ENCODE measurements at places on chromosomes 4 and X.

DNA sequence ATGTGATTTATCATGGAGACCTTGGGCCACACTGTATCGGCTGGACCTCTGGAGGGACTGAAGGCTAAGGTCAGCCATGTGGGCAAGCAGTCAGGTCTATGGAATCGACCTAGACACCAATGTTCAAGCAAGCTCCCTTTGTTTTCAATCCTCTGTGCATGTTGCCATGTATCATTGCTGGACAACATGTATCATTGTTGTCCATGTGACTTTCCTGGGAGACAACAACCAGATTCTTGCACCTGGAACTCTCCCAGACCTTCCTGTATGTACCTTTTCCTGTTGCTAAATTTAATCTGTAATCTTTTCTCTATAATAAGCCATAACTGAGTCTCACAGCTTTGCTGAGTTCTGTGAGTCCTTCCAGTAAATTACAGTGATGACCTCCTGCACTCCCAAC lies 329.4 kb upstream of the BOD1L1 start:
- no peak for DNase-seq

DNA sequence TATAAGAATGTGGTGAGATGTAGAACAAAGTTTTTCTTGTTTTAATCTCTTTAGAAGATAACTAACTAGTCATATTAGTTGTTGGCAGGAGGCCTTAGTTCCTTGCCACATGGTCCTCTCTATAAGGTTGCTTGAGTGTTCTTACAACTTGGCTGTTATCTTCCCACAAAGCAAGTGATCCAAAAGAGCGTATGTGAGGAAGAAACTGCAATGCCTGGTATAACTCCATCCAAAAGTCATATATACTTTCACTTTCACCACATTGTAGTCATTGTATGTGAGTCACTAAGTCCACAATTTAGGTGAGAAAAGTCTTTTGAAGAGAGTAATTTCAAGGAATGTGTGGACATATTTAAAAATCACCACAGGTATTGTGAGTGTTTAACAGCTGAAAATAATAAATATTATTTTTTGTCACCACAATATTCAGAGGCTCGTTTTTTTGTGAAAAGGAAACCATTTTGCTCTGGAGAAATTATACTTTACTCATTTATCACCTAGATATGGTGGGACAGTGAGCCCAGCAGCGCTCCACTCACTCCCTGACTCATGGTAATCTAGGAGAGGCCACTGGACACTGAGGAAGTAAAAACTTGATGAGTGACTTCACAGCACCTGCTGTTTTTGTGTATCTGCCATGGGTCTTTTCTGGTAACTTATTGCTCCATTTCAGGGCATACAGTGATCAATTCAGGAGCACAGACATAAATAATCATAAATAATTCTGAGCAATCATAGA lies 369.4 kb upstream of the NDST3 start:
- no peak for DNase-seq

GRCh38 chrX:75228854-75229253 lies 45.0 kb upstream of the UPRT start:
- no peak for DNase-seq

DNA sequence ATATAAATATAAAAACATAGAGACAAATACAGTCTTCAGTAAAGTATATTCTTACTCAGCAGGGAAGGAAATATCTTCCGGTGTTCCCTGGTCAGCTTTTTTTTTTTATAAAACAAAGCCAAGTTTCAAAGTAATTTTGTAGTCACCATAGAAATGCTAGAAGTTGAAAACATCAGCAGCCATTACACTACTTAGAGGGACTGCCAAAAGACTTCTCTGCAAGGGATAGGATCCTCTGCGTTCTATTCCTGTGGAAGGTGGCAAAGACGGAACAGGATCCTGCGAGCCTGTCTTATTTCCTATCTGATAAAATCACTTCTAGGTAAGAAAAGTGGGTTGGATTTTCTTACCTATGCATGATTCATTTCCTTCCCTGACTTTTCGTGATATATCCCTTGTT lies 19.4 kb downstream of the CLDN22 start:
- DNase-seq, result no peak

DNA sequence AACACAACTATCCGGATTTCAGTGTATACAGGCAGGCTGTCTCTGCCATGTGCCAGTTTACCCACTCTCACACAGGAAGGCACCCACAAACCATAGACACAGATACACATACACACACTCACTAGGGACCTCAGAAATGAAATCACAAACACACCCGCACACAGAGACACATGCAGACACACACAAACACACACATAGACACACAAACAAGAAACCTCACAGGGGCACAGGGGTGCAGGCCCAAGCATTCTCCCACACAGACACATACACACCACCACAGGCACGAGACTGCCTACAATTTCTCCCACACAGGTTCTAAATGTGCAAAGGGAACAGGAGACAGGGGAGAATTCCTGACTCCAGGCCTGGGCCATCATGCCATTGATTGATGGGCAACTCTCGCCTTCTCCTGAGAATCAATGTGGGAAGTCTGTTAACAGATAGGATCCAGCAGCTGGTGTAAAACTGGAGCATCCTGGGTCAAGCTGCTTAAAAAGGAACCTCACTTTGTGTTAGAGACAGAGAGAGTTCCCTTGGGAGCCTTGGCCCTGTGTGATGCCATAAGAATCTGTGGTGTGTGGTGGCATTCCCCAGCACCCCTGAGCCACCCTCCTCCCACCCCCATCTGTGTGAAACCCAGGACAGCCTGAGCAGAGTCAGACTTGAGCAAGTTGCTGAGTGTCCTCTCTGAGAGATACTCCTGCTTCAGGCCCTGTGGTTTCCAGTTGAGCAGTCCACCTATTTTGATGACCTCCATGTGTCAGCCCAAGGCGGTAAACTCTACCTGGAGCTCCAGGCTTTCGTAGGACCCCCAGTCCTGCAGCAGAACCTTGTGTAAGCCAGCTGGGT lies 33.9 kb downstream of the NBDY start:
- no peak for DNase-seq

DNA sequence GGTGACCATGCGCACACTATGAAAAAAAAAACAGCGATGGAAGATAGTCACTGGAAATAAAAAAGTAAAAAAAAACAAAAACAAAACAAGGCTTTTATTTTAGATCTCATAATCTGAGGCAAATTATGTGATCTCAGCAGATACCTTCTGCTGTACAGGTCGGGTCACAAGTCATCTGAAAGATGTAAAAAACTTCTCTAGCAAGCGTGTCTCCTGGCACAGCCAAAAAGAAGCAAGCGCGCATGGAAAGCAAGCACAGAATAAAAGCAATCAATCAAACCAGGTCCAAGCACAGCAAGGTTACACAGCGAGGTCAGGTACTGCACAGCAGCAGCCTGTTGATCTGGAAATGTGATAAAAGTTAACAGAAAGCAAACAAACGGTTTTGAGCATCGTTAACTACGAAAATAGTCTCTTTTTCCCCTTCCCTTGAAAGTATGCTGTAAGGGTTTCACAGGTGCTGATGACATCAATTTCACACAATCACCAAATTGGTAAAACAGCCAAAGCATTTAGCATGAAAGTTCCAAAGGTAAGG lies 79.3 kb upstream of the MTNR1A start:
- no peak for DNase-seq

GRCh38 chr4:109294468-109295020 lies 7.9 kb downstream of the COL25A1 start:
- DNase-seq, result no peak

DNA sequence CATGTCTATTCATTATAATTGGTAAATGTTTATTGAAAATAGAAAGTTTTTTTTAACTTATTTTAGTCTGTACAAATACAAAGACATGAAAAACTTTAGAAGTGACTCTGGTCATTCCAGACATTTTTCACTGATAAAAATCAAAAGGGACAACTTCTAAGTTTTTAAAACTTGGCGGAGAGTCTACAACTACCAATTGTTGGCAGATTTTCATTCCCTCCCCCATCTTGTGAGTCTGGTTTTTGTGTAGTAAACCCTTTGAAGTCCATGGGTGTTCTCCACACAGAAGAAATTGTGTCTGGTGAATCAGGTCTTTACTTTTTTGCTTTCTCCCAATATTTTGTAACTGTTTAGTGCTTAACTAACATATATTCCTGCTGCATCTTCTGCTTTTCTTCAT lies 336.5 kb downstream of the PDGFC start:
- DNase-seq, result no peak

GRCh38 chr4:69743476-69744156 lies 16.8 kb downstream of the SULT1B1 start:
- no peak for DNase-seq

- DNase-seq, result no peak
Measured at GRCh38 chr4:102736636-102737549, 23.9 kb downstream of the MANBA start.

GRCh38 chrX:32987142-32987541 lies 224.2 kb downstream of the DMD start:
- no peak for DNase-seq

DNA sequence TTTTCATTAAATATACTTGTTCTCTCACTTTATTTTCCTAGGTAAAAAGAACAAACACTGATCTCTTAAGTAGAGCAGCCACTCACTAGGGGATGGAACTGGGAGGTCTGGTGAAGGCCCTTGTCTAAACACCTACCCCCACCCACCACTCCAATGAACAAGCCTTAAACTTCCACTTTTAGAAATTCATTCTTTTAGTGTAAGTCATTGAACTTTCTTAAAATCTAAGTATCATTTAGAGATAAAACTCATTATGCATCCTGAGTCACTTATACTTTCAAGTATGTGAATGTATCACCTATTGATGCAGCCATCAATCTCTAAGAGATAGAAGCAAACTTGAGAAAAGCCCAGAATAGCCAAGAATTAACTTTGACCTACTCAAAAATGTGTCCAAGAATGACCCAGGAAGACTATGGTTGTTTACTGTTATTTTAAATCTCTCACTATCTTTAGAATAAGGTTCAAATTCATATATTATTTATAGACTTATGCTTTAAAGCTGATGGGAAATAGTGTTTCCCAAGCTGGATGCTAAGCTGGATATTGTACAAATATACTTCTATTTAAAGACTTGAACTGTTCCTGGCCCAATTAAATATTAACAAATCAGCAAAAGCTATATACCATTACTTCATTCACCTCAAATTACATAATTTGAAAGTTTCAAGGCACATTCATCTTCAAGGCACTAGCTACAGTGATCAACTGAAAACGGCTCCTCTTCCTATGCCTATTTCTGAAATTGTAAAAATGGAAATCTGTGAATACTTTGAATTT lies 49.5 kb downstream of the CAMK2D start:
- no peak for DNase-seq

- DNase-seq, result no peak
Measured at GRCh38 chrX:149762696-149763614, 10.9 kb upstream of the HSFX1 start.

DNA sequence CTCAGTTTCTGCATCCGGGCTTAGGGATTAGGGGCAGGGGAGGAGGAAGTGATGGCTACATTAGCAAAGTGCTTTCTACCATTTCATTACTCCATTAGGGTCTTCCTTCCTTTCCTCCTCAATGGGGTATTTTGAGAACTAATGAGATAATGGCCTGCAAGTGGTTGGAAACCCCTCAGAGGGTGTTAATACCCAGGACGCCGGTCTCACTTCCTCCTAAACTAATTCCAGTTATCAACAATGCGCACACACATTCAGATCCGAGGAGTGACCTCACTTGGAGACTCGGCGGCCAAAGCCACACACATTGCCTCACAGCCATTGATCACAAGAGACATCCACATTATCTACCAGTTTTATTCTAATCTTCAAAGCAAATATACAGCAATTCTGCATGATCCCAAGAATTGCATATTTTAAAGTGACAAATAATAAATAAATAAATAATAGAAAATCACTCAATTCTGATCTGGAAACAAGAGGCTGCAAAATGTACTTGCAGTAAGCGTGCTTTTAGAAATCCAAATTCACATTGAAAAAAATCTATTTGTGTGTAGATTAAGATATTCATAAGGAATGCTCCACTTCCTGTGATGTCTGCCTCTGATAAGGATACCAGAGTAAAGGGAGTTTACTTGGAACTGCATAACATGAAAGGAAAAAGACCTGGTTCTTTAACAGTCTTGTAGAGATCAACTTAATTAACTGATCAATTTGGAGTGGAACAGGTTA lies 329.1 kb downstream of the FBXW7 start:
- no peak for DNase-seq

DNA sequence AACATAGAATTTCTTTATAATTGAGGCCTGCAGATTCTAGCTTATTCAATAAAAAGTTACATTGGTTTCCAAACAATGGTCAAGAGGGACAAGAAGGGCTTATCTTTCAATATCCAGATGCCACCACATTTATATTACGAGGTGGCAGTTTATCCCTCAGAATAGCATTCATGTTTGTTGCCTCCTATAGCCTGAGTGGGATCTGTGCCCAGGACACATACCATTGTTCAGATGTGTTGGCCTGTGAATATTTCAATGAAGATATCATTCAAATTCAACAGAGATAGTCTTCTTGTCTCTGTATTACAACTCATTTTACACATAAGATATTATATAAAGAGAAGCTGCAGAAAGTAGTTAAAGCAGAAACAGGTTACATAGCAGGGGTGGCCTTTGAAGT lies 20.5 kb downstream of the GLRB start:
- no peak for DNase-seq

GRCh38 chr4:141480950-141481349 lies 155.4 kb upstream of the IL15 start:
- DNase-seq, result no peak

DNA sequence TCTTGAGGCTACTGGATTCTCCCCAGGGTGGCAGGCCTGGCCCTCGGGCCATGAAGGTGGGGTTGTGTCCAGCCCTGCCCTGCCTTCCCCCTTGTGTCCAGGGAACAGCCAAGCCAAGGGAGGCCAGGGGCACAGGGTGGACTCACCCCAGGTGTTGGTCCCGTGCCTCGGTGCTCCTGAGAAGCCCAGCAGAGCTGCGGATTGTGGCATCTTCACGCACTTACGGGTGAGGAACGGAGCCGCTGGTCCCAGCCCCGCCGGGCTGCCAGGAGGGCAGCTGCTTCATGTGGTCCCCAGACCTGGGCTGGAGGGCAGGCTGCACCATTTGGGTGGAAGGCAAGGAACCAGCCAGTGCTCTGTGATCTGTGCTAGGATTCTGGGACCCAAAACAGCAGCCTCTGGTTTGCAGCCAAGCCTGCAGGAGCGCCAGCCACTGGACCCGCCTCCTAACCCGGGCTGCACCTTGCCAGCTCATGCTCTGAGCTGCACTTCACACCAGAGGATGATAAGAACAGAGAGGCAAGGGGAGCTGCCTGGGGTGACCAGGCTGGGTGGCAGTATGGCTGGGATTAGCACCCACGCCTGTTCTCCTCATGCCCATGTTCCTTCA lies 36.1 kb upstream of the HMX1 start:
- no peak for DNase-seq

- no peak for DNase-seq
Measured at GRCh38 chrX:46860557-46860956, 23.7 kb downstream of the RP2 start.

- DNase-seq, result no peak
Measured at GRCh38 chr4:158008551-158009218, 164.1 kb downstream of the GASK1B start.

DNA sequence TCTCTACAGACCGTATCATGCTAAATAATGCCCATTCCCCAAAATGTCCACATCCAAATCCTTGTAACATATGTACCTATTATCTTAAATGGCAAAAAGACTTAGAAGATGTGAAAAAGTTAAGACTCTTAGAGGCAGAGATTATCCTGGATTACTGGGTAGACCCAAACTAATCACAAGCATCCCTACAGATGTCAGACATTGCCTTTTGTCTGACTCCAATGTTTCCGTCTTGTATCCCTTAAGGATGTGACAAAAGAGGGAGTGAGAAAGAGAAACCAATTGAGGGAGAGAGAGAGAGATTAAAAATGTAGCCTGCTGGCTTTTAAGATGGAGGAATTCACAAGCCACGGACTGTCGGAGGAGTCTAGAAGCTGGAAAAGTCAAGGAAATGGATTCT lies 401.9 kb upstream of the FSTL5 start:
- DNase-seq, result no peak

- DNase-seq, result no peak
Measured at GRCh38 chrX:137427816-137428215, 138.1 kb upstream of the ZIC3 start.

Measured in NCI-H1417 treated with DMSO at 0.1 percent for 48 hours (cell line).